ENCODE measurements at places on chromosomes 6 and 20.
A peak's percentile ranks its signal among the peaks of the same experiment; 100 is the strongest.

- no peak for DNase-seq
Measured at GRCh38 chr6:6026513-6027205, 19.9 kb upstream of the NRN1 start.

DNA sequence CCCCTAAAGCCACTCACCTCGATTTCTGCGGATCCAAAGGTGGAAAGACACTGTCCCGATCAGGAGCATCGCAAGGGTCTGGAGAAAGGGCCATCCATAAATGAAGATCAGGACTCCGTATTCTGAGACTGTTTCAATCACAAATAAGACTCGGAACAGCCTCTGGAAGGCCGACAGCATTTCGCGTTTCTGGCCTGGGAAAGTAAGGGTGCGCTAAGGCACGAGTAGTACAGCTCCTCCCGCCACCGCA, 44.6 kb downstream of the DPPA5 start:
- no peak for DNase-seq

DNA sequence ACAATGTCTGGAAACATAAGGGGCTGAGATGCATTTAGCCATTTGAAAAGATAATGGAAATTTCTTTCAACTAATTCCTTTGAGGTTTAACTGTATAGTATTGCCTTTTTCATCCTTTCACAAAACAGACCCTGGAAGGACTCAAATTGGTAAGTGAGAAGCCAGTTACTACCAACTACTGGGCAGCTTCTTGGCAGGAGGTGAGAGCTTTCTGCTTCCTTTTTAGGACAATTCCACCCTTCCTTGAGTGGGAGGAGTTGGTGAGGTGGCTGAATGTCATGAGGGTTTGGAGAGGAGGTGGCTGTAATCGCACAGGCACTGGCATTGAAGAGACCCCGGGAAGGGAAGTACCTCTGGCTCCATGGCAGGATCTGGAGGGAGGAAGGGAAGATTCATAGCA, 341.1 kb downstream of the NRN1 start:
- no peak for DNase-seq

- DNase-seq, result peak; percentile 39
Measured at GRCh38 chr6:41200296-41200900, 551 bp downstream of the TREML2 start.

GRCh38 chr6:10589429-10589727, 68.2 kb downstream of the GCNT2 start:
- no peak for DNase-seq

DNA sequence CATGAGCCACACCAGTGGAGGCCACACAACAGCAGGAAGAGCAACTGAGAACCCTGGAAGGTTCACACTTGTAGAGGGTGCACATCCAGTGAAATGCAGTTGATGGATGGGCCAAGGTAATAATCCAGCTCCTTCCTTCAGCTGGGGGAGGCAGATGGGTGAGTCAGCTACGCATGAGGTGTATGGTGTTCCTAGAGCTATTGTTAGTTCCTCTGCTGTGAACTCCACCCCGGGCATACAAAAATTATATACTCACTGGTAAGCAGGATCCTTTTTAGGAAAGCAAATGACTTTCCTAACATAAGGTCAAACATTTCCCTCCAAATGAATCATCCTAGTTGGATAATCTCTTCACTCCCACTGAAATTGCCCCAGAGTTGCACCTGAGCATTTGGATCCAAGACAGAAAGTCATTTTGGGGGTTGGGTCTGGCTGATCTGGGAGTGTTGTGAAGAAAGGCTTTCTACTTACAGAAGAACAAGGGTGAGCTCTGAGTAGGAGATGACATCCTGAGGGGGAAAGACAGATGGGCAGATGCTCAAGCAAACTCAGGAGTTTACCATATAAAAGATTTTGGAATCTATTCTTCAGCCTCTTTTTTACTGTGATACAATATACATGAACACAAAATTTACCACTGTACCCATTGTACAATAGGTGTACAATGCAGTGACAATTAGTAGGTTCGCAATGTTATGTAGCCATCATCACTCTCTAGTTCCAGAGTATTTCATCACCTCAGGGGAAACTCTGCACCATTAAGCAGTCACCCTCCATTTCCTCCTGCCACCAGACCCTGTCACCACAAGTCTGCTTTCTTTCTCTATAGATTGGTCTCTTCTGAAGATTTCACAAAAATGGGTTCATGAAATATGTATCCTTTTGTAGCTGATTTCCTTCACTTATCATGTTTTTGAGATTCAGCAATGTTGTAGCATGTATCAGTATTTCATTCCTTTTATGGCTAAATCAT, 11.1 kb downstream of the HLA-F start:
- no peak for DNase-seq

DNA sequence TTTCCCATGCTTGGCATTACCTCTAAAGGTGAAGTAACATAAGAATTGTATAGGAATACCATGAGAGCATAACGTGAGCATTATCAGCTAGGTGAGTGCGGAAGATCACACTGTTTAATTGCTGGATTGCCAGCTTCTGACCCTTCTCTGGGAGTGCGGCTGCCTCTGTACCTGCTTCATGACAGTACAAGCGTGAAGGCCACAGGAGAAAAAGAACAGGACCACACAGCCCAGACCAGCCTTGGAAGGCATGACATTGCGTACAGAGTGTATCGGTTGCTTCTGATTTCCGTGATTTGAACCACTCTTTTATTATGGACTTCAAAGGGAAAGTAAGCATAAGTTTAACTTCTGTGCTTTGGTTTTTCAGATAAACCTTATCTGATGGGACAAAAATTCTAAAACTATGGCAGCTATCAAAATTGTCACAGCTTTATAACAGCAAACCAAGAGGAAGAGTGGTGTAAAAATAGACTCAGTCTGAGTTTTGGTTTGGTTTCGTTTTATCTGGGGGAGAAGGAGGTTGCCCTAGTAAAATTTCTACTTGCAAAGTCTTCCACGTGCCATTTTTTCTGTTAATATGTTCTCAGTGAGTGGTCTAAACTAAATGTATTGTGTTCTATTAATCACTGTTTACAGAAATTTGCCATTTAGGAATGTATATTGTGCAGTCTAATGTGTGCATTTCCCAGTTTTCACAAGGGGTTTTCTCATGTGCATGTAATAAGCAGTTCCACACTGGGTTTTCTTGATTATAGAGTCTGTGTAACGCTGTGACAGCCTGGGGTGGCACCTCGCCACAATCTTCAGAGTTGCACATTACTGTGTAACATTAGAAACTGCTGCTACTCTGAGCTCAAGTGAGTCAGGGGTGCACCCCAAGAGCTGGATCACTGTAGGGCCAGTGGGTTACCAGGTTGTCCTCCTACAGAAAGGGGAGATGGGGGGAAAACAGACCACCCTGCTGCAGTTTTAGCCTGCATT, 97.3 kb downstream of the RPP40 start:
- no peak for DNase-seq

- DNase-seq, result no peak
Measured at GRCh38 chr6:147676495-147677199, 168.2 kb downstream of the SAMD5 start.

GRCh38 chr20:10728873-10729670, 55.3 kb upstream of the JAG1 start:
- no peak for DNase-seq

DNA sequence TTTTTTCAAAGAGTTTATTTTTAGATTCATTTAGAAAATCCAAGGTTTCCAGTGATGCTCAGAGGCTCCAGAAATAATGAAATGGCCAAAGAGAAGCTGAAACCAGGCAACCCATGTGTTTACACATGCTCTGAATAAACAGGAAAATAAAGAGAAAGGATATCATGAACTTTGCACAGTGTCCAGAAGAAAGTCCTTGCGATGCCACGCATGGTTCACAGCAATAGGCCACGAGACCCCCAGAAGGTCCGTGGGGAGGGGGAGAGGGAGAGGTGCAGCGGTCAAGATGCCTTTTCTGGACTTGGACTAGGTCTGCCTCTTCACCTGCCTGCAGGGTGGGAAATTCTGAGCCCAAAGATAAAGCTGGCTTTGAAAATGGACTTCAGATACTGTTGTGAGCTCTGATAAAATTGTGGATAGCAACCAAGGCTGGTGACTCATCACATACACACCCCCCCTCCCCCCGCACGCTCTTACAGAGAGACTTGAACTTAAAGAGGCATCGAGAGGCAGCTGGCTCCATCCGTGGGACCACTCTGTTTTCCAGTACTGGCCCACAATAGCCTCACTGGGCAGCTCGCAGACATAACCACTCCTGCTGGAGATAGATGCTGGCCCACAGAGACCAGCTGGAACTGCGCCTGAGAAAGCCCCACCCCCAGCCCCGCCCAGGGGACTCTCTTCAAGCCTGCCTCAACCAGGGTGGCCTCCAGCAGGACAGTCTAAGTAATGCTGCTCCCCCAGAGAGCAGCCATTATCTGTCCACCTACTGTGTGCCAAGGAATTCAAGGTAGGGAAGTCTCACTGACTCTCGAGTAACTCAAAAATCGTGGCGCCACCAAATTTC, 21.2 kb upstream of the NFATC2 start:
- no peak for DNase-seq

- no peak for DNase-seq
Measured at GRCh38 chr20:21083825-21084325, 22.3 kb downstream of the LINC00237 start.

All from activated T-helper 1 cell treated with Interleukin-2 at 50 U/mL for 16 hours (primary cell).